BE2C (cell line): ENCODE measurements at places on chromosomes 7 and 10.
A peak's percentile ranks its signal among the peaks of the same experiment; 100 is the strongest.

DNA sequence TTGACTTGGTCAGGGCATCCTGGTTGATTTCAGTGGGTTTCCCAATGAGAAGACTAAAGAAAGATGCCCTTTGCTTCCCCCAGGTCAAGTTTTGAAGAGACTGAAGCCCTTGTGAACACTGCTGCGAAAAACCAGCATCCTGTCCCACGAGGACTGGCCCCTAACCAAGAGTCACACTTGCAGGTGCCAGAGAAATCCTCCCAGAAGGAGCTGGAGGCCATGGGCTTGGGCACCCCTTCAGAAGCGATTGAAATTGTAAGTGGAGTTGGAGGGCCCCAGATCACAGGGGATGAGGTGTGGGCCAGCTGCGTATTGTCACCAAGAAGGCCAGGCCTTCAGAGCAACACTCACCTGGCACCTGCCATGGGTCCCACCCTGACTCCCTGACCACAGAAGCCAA is 43.3 kb upstream of the BTBD16 start:
- DNase-seq, result no peak

DNA sequence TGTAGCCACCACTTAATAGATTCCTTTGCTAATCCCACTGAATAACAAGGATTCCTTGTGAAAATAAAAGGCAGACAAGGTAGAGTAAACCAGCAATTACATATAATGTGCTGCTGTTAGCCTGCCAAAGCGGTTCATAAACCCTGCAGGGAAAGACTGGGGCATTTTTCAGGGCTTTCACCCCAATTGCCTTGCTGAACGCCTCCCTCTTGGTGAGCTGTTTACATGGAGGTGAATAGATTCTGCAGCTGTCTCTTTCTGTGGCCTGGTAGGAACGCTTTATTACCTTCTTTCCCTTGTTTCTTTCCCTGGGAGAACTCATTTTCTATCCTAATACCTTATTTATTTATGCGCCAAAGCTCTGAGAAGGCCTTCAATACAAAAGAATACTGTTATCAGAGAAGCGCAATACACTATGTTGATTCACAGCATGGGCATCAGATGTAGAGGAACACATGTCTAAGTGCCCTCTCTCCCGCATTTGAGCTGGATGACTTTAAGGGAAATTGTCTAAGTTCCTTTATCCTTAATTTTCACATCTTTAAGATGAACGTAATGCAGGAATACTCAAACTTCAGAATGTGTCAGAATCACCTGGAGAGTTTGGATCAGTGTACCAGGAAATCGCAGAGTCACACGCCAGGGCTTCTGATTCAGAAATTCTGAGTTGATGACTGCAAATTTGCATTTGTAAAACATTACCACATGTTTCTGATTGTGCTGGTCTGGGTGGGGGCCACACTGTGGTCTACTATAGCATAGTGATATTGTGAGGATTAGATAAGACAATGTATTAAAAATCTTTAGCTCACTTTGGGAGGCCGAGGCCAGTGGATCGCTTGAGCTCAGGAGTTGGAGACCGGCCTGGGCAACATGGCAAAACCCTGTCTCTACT is 1203.8 kb downstream of the SORCS3 start:
- no peak for DNase-seq

DNA sequence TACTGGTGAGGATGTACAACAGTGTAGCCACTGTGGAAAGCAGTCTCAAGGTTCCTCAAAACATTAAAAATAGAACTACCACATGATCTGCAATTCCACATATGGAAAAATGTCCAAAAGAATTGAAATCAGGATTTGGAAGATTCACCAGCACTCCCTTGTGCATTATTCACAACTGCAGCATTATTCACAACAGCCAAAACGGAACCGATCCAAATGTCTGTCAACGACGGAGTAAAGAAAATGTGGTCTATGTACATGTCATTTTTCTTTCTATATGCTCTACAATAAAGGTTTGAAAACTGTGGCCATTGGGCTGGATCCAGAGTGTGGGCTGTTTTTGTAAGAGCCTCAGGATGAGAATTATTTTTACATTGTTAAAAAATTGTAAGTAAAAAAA is 1206.1 kb upstream of the CELF2 start:
- no peak for DNase-seq

- DNase-seq, result no peak
Observed at GRCh38 chr7:95482424-95482823, 3.3 kb upstream of the ASB4 start.

DNA sequence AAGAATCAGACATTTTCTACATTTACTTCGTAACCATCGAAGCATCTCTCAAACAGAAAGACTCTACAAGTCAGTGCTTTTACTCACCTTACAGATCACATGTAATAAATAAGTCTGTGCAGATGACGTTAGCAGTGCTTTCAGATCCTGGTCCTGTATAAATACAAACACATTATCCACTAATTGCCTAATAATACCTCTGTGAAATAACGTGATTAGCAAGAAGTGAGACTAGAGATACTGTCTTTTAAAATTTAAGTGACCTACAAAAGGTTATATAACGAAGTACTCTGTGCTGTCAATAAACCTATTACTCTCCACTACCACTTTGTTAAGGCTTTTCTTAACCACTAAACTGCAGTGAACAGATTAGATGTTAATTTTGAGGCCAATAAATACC is 246.9 kb downstream of the NSUN6 start:
- DNase-seq, result no peak

DNA sequence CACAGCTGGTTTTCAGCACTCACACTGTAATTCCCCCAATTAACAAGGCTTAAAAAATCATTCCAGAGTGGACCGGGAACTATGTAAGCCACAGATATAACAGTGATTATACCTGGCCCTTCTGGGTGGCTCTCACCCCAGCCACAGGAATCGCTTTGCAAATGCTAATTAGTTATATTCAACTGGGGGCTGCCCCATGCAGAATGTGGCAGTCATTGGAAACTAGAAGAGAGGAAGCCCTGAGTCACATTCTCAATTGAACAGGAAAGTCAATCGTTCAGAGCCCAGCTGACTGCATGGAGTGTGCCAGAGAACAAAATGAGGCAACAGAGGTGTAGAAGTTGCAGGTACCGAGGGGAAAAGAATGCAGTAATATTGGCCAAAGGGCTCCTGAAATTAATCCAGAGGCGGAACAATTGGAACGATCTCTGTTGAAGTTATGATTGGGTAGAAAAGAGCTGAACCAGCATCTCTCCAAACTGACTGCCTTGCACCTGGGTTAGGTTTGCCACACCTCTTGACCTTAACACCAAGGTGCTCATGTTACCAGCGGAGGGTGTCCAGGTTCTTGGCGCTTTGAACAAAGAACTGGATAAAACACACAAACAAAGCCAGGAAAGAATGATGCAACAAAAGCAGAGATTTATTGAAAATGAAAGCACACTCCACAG is 909.7 kb upstream of the AUTS2 start:
- no peak for DNase-seq

DNA sequence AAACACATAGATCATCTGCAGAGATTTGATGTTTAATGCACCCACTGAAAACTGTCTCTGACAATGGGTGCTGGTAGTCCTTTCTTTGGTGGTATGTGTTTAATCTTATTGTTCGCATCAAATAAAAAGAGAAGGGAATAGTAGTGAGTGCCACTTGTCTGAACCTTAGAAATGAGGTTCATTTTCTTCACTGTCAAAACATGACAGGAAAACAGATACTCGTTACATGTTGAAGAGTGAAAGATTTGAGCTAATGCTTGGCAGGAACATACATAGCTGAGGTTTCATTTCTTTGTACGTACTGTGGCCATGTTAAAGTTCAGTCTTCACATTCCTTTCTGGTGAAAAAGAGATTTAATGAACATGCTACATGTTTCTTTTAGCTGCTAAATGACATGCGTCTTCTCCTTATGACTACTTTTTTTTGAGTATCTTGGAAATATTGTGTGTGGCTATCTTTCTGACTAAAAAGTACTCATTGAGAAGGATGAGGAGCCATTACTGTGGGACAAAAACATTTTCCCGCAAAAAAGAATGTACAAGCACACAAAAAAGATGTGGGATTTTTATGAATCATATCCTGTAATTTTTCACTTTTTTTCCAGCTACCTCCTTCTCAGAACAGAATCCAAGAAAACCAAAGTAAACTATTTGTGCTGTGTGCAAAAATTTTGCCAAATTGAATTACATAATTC is 108.0 kb downstream of the TWIST1 start:
- DNase-seq, result no peak

DNA sequence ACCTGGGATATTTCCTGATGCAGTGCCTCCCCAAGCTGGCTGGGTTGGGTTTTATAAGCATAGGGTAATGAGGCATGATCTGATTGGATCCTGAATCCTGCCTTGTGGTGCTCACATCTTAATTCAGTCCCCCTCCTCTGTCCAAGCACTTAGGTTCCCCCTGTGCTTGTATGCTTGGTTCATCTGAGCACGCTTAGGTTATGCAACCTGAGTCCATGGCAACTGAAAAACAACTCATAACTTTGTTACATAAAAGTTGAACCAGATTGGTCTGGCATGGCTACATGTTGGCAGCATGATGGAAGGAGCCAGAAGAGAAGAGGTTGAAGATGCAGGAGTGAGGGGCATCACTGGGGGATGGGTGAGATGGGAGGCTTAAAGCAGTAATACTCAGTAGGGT is 57.3 kb upstream of the OSBPL3 start:
- DNase-seq, result no peak

DNA sequence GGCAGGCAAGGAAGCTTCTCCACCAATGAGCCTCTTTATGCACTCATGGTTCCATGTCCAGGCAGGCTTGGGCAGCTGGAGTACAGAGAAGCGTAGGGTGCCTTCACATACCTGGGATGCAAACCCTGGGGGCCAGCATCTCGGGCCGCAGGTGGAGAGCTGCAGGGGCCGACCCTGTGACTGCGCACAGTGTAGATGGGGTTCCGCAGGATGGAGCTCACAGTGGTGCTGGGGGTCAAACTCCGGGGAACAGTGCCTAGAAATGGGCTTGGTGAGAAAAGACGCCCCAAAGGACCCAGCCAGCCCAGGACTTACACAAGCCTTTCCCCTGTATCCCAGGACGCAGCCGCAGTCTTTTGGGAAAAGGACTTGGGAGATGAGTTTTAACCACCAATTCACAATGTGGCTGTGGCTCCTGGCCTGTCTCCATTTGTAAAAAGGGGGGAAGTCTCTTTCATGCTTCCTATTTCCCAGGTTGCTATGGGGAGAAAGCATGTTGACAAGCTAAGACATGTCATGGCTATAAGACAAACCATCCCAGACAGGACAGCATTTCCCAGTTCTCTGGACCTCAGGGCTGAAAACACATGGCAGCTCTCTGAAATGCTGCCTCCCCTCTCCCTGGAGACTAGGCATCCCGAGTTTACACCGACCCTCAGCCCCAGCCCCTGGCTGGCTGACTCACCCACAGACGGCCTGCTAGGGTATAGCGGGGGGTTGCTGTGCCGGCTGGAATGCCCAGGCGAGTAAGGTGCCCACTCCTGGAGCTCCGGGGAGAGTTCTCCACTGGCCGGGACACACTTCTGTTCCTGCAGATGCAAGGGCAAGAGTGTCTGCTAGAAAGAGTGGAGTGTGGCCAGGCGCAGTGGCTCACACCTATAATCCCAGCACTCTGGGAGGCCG is 107.1 kb downstream of the DLG5 start:
- no peak for DNase-seq

- DNase-seq, result no peak
Observed at GRCh38 chr10:14294347-14295059, 36.2 kb downstream of the FRMD4A start.

GRCh38 chr10:79270466-79271246 is 76.6 kb upstream of the PPIF start:
- DNase-seq, result peak; percentile 78

DNA sequence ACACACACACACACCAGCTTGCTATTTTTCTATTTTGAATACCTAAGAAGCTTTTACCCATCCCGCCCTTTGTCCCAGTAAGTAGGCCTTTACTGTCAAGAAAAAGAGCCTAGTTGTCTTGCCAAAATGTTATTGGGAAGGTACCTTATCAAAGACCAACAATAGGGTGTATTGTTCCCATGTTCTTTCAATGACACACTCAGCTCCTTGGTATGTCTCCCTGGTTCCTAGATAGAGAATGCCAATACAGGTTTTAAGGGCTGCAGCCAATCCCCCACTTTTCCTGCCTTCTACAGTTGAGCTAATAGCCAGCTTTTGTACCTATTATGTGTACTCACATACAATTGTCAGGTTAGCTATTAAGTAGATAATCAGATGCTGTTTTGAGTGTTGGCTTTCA is 92.0 kb upstream of the LRRTM3 start:
- no peak for DNase-seq

GRCh38 chr10:100569687-100570481 is 34.1 kb downstream of the HIF1AN start:
- no peak for DNase-seq

- no peak for DNase-seq
Observed at GRCh38 chr10:131002031-131002861, 309.3 kb downstream of the TCERG1L start.

GRCh38 chr7:130814778-130815335 is 80.8 kb upstream of the KLF14 start:
- peak; percentile 16 for DNase-seq

DNA sequence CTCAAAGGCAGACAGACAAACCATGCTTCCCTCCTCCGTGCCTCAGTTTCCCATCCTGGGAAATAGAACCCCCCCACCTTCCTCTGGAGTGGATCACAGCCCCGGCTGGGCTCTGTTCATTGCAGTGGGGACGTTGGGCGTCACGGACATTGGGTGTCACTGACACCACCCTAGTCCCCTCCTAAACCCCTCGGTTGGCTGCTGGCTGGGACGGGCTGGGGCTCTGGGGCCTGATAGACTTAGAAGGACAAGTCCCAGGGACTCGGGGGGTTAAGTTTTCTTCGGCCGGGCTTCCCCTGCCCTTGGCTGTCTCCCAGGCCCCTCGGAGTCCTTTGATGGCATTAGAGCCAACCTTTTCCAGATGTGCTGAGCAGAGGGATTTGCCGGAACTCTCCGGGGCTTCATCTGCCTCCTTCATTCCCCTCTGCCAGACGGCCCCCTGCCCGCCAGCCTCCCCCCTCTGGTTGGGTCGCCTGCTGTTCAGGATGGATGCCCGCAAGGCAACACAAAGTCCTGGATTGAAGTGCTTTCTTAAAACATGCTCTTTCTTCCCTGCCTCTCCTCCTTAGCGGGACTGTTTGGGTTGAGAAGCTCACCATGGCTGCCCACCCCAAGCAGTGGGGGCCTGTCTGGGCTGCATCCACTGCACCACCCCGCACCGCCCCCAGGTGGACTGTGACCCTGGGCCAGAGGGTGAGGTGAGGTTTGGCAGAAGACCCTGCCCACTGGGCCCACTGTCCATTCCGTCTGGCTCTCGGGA is 73.0 kb downstream of the COL26A1 start:
- no peak for DNase-seq

DNA sequence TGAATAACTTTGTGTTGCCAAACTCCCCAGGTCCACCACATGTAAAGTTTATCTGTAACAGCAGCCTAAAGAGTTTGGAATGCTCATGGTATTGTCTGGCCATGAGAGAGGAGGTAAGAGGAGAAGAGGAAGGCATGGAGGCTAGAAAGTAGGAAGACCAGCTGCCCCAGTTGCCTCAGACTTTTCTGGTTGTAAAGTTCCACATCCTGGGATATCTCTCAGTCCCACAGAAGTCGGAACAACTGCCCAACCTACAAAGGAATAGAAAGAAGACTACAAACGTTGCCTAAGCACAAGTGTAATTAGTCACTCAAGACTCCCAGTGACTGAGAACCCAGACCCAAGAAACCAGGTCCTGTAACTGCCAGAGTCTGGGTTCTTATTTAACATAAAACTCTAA is 47.3 kb downstream of the CREB3L2 start:
- DNase-seq, result no peak

- DNase-seq, result no peak
Observed at GRCh38 chr7:25216837-25217236, 11.4 kb downstream of the NPVF start.

GRCh38 chr7:85480666-85481065 is 293.8 kb upstream of the SEMA3D start:
- DNase-seq, result no peak

- DNase-seq, result no peak
Observed at GRCh38 chr7:117427258-117427701, at the start of gene ASZ1. TSS of gene ASZ1 (minus strand) at chr7:117427493. CDS start at chr7:117427460, 33 bp downstream.
